Right renal pelvis (tissue), 4 donors: ENCODE measurements at places on chromosomes 16 and 17. TPM values are rescaled to one million over a fixed set of nuclear protein-coding genes. Genes with fewer than 3 reads are reported as not detected.

- no peak for DNase-seq
Measured at GRCh38 chr16:88844419-88845036, 12.2 kb downstream of the GALNS start.

- no peak for DNase-seq
Measured at GRCh38 chr16:11576427-11577289, 10.1 kb downstream of the LITAF start.

Gene GPRC5C
- polyA plus RNA-seq, result 116 TPM

Gene ETV4
- 41.2 TPM for polyA plus RNA-seq

- no peak for DNase-seq
Measured at GRCh38 chr16:10300905-10301304, 85.0 kb upstream of the ATF7IP2 start.

GRCh38 chr16:79155904-79156303, 444.6 kb downstream of the MAF start:
- no peak for DNase-seq

GRCh38 chr17:39699818-39700147, at the start of gene ERBB2:
TSS of gene ERBB2 (plus strand) at chr17:39700064. CDS start at chr17:39700239, 175 bp downstream.
- peak; percentile 81 for DNase-seq

DNA sequence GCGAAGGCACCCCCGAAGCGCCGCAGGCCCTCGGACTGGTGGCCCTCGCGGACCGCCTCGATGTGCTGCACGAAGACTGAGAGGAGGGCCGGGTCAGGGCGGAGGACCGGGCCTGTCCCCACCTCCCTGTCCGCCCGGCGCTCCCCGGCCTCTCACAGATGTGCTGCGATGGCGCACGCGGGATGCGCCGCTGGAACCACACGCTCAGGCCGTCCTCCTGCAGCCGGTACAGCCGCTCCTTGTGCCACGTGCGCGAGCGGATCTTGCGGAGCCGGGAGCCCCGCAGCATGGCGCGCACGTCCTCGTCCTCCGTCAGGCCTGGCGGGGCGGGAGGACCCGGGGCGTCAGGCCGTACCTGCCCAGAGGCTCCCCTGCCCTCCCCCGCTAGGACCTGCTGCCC, 11.3 kb downstream of the PLCD3 start:
- no peak for DNase-seq

Gene ZG16
- polyA plus RNA-seq, result not detected

Gene G6PC1
- polyA plus RNA-seq, result 4.5 TPM

DNA sequence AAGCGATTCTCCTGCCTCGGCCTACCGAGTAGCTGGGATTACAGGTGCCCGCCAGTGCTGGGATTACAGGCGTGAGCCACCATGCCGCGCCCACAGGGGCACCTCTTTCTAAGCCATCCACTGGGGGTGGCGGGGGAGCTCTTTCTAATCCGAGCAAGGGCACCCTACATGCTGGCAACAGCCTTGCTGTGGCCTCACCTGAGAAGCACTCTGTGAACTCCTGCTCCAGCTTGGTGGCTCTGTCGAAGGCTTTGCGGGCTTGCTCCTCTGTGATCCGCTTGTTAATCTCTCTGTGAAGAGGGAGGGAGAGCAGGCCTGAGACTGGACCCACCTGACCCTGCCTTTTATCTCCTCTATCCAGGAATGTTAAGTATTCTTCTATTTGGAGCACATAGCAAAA, 11.9 kb upstream of the ASGR1 start:
- DNase-seq, result no peak
